Large intestine (tissue), 12 donors: ENCODE measurements at places on chromosomes 16 and 17.

GRCh38 chr16:15780805-15781204, 76.0 kb downstream of the MYH11 start:
- DNase-seq = no peak

DNA sequence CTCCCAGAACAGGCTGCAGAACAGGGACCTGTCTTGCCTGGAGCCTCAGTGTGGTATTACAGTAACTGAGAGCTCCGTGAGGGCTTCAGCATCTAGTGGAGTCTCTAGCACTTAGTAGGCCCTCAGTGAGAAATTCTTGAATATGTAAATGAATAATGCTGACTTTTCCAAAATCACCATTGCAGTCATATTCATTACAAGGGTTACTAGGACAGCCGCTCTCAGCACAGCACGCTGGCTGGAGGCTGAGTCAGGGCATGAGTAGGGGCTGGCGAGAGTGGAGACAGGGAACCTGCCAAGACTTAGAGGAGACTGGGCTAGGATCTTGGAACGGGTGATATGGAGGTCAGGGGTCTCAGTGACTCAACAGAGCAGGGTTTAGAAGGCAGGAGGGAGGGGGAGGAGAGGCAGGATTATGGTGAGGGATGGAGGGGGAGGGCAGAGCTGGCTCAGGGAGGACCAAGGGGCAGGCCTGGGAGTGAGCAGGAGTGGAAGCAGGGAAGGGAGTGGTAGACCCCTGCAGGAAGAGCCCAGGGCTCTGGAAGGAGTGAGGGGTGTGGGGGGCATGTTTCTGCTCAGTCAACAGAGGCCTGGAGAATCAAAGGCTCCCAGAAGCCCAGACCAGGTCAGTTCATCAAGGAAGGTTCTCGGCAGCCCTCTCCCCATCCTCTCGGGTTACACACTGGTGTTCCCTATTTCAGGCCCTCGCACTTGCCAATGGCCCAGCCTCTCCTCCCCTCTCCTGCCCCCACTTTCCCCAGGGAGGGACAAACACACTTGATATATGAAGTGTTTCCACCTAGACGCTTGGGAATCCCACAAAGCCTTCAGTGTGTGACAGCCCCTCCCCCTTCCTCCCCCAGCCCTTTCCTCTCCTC, 42.3 kb downstream of the FZD2 start:
- DNase-seq = no peak

- no peak for DNase-seq
Observed at GRCh38 chr16:84467256-84467655, 37.2 kb downstream of the MEAK7 start.

GRCh38 chr17:75799402-75799801, 14.8 kb downstream of the UNK start:
- DNase-seq = no peak

- no peak for DNase-seq
Observed at GRCh38 chr16:704552-705380, 835 bp downstream of the FBXL16 start.

DNA sequence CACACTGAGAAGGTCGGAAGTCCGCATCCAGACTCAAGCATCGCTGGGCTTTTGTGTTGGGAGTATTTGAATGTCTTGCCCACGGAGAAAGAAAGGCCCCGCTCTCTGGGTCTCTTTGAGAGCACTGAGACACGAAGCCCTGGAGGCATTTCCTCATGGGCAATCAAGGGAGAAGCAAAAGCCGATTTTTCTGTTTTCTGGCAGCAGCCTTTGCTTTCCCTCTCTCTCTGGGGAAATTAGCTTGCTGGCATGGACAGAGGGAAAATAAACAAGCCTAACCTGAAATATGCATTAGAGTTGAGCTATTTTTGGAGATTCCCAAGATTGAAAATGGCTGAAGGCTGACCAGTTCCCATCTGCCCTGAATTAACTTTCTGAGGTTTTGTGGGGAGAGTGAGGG, 238.7 kb downstream of the HAPSTR1 start:
- no peak for DNase-seq

DNA sequence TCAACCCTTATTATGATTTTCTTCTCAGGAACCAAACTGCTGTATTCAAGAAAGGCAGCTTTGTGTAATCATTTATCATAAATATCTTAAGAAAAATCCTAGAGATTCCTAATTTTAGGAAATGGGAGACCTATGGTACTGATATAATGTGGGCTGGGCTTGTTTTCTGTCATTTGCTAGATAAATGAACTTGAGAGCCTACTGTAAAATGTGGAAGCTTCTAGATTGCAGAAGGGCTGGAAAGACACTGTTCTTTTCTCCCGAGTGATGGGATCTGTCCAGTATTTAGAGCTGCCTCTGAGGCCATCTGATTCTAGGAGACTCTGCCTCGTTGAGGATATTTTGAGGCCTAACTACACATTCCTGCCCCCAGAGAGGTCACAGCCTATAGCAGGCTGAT, 19.9 kb upstream of the STH start:
- no peak for DNase-seq

DNA sequence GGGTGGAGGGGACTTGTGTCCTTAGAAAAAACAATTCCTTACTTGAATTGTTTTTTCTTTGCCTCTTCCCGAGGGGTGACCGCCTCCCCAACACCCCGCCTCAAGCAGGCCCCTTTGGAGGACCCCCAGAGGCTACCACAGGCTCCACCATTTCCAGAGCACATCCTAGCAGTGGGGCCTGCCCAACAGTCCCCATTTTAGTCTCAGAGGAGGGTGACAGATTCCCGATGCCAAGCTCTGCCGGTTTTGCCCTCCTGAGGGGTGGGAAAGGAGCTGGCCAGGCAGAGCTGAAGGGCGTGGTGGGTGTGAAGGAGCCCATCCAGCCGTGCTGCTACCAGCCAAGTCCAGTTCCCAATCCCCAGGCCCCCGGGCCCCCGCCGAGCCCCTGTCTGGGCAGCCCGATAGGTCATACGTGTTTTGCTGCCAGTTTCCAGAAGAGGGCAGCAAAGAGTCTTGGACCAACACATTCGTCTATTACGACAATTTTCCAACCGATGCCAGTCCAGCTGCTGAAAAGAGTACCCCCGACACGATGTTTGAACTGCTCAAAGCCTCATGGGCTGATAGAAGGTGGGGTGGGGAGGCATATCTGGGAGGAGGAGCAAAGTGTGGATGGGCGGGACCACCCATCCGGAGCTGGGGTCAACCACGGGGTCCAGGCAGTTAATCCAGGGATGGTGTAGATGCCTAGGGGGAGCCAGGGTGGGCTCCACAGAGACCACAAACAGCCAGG, 18.8 kb upstream of the GAA start:
- peak; percentile 43 for DNase-seq

- no peak for DNase-seq
Observed at GRCh38 chr17:17408236-17408794, 68.5 kb upstream of the MED9 start.

DNA sequence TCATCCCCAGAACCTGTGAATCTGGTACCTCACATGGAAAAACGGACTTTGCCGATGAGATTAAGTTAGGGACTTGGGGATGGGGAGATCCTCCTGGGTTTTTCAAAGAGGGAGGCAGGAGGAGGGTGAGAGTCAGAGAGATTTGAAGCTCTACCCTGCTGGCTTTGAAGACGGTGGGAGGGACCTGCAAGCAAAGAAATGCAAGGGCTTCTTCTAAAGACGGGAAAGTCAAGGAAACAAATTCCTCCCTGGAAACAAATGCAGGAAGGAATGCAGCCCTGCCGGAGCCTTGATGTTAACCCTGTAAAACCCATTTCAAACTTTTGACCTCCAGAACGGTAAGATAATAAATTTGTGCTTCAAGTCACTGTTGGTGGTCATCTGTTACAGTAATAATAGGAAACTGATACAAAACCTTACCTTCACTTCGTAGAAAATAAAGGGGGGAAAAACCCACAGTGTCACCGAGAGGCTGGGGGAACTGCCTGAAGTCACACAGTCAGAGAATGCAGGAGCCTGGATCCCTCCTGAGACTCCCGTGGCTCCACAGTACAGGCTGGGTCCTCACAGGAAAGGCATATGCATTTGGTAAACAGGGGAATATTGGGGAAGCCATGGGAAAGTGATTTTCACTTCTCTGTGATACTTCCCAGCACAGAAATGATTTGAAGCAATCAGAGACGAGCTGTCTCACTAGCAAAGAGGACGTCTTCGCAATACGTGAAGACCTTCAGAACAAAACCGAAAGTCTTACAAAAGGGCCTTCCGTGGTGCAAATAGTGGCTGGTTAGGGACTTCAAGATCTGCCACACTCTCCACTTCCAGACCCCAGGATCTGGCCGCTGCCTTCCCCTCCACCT, 58.9 kb upstream of the CLEC3A start:
- DNase-seq = no peak

GRCh38 chr17:46742565-46743270, 75.8 kb downstream of the WNT3 start:
- peak; percentile 88 for DNase-seq

DNA sequence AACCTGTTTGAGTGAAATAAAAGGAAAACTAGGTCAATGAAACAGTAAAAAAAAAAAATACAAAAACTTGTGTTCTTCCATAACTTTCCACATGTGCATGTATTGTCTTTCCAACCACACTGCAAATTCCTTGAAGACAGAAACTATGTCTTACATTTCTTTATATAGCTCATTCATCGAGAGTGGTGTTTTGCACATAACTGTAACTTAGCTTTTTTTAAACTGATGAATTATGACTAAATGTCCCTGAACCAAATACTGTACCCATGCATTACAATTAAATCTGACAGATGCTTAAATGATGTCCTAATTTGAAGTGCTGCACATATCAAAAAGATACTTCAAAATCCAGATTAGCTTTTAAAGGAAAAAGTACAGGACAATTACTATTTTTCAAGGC, 50.1 kb downstream of the BRIP1 start:
- no peak for DNase-seq

GRCh38 chr16:22886927-22887326, 73.0 kb downstream of the HS3ST2 start:
- DNase-seq = no peak

DNA sequence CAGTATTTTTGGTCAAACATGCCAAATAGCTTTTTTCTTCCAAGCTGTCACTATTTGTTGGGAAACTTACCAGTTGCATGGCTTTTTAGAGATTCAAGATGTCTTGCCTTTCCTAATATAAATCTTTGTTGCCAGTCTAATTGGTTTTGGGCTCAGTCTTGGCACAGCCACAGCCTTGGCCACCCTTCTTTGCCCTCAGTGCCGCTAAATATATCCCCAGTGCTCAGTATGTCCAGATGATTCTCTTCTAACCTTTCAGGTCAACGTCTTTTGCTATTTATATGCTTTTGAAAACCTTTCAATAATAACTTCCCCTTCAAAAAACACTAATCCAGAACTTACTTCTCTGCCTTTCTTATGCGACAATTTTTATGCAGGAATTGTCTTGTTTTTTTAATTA, 483.1 kb upstream of the ZFHX3 start:
- no peak for DNase-seq

DNA sequence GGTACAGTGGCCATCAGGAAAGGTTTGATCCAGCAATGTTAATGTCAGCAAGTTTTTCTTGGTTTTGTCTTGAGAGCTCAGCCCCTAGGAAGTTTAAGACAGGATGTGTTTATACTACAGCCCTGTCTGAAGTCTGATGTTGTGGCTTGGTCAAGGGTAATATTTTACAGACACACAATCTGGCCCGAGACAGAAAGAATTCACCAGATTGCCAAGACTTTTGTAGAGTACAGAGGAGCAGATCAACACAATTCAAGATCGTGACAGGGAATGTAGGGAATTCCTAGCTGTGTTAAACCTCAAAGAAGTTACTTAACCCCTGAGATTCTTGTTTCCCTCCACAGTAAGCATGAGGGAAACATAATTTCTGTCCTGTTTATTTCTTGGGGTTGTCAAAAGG, 63.1 kb downstream of the SHISA9 start:
- no peak for DNase-seq

DNA sequence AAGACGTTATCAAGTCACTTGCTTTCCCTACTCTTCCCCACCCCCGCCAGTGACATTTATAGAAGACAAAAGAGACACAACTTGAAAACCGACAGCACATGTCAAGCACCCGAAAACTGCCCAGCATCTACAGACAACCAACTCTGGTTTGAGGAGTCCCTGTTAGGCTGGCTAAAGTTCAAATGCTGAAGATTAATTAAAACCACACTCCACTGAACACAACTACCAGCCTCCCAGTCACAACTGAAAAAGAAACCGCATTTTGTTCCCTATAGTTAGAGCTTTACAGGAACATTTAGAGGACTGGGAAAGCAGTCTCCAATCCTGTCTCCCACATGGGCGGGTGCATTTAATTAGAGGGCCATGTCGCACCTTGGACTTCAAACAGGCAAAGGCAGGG, 73.0 kb upstream of the COX10 start:
- no peak for DNase-seq

- DNase-seq = no peak
Observed at GRCh38 chr16:28482026-28482425, 9.8 kb downstream of the CLN3 start.

DNA sequence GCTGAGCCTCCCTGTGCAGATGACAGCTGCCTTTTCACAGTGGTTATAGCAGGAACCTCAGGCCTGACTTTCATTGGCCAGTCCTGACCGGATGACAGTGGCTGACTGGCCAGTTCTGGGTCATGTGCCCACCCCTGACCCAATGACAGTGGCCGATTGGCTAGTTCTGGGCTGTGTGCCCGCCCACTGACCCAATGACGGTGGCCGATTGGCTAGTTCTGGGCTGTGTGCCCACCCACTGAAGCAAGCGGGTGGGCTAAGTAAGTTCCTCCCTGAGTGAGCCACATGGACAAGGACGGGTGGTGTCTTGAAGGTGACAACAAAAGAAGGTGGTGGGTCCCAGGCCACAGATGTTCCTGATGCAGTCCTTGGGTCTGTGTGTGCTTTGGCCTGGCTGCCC, 9.5 kb downstream of the DEF8 start:
- DNase-seq = no peak

DNA sequence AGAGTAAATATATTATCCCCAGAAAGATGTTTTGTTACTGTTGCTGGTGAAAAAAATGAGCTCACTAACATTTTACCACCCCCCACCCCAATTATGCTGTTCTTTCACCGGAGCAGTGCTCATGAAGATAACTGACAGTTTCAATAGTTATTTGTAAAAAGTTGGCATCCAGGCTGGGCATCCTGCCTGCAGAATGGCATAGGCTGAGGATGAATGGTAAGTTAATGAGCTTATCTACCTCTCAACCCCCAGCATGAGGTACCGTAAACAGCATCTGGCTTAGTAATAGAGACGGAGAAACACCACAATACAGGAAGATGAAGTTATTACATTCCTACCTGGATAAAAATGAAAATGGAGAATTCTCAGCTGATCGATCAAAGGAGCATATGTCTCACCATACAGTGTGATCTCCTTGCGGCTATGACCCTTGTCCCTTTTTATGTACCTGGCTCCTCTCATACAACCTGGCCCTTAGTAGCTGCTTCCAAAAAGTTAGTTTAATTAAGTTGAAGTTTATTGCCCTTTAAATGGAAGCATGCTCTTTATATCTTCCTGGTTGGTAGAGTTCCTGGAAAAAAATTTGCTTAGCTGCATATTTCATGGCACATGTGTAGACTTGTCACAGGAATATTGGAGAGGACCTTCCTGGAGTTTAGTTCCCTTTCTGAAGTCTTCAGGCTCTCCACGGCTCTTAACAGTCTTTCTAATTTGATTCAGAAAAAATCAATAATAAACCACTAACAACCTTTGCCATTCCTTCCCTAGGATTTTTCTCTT, 61.2 kb upstream of the MPHOSPH6 start:
- DNase-seq = no peak

GRCh38 chr16:88303890-88304819, 78.6 kb upstream of the ZNF469 start:
- peak; percentile 16 for DNase-seq
